ENCODE measurements at places on chromosomes 12 and 14.

DNA sequence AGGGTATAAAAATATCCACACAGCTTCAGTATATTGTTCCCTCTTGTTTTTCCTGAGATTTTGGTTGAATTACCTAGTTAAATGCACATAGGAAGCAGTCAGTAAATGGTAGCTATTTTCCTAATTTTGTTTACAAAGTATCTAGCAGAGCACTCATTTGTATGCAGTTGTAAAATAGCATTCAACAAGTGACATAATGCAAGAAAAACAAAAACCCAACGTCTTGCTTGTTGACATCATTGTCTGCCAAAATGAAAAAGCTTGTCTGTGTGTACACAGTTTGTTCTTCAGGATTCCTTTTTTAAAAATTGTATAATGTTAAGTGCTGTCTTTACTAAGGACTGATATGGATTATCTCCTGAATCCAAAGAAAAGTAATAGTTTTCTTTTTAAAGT lies 2.7 kb downstream of the VRTN start:
- DNase-seq: no peak

- DNase-seq: no peak
Observed at GRCh38 chr12:117294189-117294603, 67.2 kb downstream of the NOS1 start.

DNA sequence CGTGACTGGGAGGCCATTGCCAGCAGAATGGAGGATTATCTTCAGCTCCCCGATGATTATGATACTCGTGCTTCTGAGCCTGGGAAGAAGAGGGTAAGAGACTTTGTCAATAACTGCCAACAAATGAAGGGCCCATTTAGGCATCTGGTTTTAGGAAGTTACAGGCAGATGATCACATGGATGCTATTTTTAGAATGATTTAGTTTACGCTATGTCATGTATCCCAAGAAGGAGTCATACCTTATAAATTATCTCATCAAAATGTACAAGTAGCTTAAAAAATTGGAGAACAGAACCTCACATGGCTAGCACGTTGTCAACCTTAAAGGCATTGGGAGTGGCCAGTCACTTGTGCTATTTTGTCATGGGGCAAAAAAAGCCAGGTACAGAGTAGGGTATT lies 46.7 kb downstream of the PROX2 start:
- DNase-seq: no peak

DNA sequence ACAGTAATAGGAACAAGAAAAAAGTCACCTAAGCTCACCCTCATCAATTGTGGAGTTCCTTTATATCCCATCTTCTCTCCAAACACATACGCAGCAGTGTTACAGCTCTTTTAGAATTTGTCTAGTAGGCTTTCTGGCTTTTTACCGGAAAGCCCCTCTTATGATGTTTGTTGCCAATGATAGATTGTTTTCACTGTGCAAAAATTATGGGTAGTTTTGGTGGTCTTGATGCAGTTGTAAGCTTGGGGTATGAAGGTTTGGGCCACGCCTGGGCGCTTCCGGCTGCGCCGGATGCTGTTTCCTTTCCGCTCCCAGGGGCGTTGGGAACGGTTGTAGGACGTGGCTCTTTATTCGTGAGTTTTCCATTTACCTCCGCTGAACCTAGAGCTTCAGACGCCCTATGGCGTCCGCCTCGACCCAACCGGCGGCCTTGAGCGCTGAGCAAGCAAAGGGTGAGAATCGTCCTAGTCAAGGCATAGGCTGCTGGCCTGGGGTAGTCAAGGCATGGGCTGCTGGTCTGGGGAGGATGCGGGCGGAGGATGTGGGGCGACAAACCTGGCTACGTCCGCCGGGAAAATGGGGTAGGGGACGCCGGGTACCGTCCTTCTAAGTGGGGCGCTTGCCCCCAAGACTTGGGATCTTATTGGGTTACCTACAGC lies at the start of the genes C12orf57 and RNU7-1:
Gene C12orf57, plus strand, starts transcription at position 301 of the 659 bp plus-strand sequence. Its CDS starts 100 bp downstream, at position 401.
Gene RNU7-1, plus strand, starts transcription at position 95 of the 659 bp plus-strand sequence.
- DNase-seq: peak; percentile 86

- DNase-seq: no peak
Observed at GRCh38 chr12:132661972-132662371, 25.2 kb downstream of the POLE start.

DNA sequence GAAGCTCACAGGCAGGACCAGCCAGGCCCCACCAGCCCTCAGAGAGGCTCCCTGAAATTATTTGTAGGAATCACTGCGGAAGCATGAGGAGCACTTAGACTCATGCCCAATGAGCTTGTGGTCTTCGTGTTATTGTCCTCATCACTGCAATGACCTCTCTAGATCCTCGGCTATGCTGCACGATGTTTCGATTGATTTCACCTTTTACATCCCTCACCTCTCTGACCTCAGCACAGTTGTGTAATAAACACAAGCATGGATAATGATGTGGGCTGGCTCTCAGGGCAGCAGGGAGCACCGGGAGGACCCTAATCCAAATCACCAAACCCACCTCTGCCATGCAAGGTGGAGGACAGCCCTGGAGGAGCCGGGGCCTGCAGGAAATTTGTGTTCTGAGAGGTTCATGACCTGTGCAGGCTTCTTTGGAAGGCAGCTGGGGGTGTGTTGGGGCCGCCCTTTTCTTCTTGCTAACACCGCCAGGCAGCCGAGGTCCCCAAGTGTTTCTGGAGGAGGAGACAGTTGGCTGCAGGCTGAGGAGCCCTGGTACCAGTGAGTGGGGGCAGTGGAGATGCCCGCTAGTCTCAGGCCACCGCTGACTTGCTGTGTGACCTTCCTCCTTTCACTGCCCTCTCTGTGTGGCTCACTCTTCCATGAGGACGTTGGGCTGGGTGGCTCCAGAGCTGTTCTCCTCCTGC lies 29.5 kb upstream of the EML1 start:
- no peak for DNase-seq

DNA sequence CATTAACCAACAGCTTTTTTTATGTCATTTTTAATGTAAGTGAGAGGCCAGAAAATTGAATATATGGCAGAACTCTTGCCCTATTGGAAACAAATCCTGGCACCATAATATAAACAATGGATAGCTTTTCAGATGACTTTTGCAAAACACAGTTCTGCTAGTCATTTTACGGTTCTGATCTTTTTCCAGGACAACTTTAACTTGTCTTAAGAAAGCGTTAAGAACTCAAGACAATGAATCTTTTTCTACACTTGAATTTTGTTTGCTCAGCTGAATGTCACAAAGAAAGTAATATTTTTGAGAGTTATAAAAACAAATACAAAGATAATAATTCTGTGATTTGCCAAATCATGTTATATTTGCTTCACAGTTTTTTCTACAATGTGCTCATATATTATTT lies 13.2 kb downstream of the KERA start:
- DNase-seq: no peak

Measured in central memory CD4-positive, alpha-beta T cell (primary cell).